Foreskin keratinocyte (primary cell): ENCODE measurements at places on chromosomes 5 and 9. TPM values are rescaled to one million over a fixed set of nuclear protein-coding genes. Genes with fewer than 3 reads are reported as not detected.
A peak's percentile ranks its signal among the peaks of the same experiment; 100 is the strongest.

GRCh38 chr5:37478121-37478894 is 99.2 kb downstream of the WDR70 start:
- no peak for DNase-seq

- no peak for DNase-seq
Measured at GRCh38 chr5:56270568-56271392, 37.6 kb upstream of the ANKRD55 start.

- DNase-seq, result no peak
Measured at GRCh38 chr9:974996-975739, 1.3 kb upstream of the DMRT3 start.

The DPM2 gene
- 32.5 and 33.4 TPM in 2 replicates for total RNA-seq

DNA sequence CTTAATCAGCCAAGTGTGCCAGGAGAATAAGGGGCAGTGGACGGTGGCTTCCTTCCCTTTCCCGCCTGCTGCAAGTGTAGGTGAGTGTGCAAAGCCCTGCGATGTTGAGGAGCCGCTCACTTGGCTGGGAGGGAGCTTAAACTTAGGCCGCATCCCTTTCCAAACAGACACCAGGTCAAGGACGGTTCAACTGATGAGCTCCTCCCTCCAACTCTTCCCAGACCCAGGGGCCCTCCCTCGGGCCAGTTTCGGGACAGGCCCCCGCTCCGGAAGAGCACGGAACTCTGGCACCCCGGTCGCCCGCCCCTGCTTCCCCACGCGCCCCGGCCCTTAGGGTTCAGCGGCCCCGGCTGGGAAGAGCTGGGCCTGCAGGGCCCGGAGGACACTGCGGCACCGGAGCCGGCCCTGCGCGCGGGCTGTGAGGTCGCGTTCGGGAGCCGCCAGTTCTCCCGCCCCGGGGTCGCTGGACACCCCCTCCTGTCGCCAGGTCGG is 481 bp downstream of the MRPL36 start:
- DNase-seq, result peak; percentile 20

GRCh38 chr9:68896486-68896885 is 117.4 kb downstream of the PRKACG start:
- DNase-seq, result no peak

- no peak for DNase-seq
Measured at GRCh38 chr5:131316026-131316425, 52.2 kb downstream of the CDC42SE2 start.

DNA sequence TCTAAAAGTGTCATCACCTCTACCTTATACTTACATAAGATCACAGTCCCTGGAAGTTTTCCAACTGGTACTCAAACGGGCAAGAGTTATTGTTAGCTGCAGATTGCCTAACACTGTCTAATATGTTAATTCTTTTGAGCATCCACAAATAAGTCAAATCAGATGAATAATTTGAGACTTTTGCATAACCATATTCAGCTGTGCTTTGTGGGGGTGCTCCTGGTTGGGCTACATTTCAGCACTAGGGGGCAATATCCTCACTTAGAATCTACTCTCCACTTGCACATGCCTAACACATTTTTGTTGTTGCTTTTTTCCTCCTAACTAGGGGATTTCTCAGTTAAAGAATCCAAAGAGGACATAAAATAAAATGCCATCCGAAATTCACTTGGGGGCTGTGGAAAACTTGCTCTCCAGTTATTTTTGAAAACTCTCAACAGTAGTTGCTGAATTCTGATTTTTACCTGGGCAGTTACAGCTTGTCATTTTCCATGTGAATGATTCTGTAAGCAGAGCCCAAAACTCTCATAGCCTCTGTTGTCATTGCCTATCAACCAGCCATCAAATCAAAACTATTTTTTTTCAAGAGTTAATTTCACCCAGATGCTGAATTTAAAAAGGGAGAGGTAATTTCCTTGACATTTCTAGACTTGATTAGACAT is 71.5 kb downstream of the TRIM36 start:
- no peak for DNase-seq

The PLGRKT gene
- 49.3 and 55.6 TPM in 2 replicates for total RNA-seq

The TMC1 gene
- total RNA-seq, result not detected in 2 replicates

DNA sequence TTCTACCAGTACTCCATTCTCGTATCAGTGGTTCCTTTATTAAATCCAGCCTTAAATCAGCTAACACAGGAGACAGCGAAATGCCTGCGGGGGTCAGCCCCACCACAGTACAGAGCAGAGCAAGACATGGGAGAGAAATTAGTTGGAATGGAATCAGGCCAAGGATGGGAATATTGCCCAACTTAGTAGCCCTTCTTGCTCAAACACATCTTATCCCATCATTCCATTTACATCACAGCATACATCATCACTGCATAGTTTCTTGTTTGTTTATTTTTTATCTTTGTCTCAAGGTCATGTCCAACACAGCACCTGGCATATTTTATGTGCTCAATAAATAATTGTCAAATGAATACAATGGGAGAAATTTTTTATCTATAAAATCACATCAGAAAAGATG is 34.3 kb upstream of the DAB2 start:
- DNase-seq, result no peak

The SET gene
- total RNA-seq, result 400 and 487 TPM in 2 replicates
